ENCODE measurements at places on chromosomes 7 and 10.

GRCh38 chr7:41994036-41994745, 242.8 kb downstream of the GLI3 start:
- no peak for DNase-seq

- DNase-seq: no peak
Measured at GRCh38 chr10:109914966-109915365, 8.3 kb downstream of the XPNPEP1 start.

DNA sequence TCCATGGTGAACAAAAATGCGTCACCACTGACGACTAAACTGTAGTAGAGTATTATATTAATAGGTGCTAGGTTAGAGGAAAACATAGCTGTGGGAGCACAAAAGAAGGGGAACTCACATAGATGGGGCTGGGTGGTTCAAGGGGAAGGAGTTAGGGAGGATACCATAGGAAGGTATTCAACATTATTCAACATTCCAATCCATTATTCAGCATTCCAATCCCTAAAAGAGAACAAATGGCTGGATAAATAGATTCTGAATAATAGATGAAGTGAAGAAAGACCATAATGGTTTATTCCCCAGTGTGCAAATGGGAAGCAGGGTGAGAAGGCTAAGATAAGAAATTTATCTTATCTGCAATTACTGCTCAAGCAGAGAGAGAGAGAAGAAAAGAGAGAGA, 61.4 kb downstream of the AASS start:
- DNase-seq: no peak

DNA sequence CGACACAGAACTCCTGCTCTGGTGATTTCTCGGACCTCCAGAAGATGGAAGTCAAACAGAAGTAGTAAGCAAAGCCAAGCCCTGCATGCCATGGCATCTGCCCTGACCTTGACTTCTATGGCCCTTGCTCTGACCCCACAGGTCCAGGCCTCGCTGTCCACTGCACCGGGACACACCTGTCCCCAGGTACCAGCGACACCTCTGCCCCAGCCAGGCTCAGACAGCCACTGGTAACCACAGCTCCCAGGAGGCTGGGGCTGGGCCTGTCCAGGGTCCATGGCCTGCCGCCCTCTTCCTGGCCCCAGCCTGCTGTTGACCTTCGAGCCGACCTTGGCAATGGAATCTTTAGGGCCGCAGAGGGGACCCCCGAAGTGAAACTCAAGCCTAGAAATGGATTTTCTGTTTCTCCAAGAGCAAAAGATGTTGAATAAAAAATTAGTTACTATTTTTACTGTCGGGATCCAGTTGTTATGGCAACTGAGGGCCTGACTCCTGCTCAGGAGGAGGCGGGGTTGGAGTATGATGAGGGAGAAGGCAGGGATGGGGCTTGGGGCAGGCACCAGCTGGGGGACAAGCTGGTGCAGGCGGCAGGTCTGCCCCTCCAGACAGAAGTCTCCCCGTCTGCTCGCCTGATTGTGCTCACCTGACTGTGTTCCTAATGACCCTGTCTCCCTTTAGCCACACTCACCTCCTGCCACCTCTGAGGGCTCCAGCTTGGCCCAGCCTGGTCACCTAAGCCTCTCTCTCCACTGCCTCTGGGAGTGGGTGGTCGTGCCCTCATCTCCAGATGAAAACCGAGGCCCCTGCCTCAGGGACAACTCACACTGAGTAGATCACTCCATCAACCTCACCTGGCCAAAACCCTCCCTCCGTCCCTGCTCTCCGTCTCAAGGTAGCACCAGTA, 4.1 kb upstream of the MMD2 start:
- DNase-seq: no peak

- DNase-seq: no peak
Measured at GRCh38 chr7:81534446-81534845, 235.4 kb downstream of the HGF start.

DNA sequence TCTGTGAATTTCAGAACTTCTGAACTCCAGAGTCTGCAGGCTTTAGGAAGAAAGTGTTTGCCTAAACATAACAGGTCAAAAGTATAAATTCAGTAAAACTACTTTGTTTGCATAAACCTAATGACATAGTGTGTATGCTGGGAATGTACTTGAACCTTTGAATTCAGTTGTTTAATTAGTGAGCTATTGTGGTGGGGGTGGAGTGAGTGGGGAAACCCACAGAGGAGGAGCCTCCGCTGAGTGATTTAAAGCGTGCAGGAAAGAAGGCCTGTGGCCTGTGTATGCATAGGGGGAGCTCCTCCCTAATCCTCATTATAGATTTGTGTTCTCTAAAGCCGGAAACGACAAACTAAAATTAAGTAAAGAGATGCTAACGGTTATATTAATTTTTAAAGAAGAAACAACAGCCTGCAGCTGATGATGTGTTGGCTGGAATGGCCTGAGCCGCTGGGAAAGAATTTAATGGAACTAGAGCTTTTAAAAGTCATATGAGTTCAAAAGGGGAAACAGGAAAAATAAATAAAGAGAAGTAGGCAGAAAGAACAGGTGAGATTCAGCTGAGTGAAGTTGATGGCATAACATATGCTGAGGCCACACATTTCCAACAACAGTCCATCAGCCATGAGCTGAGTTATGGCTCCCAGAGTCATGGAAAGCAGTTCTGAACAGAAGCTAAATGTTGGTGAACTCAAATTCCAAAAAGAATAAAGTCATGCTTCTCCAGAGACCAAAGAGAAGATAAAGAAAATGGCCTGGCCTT, 595.0 kb downstream of the GRM8 start:
- DNase-seq: no peak

GRCh38 chr7:101951757-101952156, 134.3 kb downstream of the CUX1 start:
- no peak for DNase-seq

DNA sequence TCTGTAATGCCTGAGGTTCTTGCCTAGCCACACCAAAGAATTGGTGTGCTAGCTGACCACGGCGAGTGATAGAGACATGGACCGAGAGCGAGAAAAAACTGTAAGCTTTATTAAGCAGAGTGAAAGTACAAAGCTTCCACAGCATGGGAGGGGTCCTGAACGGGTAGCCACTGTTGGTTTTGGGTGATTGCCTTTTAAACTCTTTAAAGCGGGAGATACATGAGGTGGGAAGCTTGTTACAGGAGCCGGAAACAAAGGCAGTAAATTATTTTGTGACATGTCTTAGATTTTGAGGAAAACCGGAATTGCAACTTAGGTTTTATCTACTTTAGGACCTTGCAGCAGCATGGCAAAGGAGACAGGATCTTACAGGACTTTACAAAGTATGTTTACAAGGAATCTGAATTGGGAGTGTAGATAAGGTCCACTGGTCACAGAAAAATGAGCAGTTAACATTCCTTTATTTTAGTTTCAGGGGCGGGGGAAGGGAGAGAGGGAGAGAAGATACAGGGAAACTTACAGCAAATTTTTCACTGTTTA, 252.7 kb upstream of the MBL2 start:
- no peak for DNase-seq

DNA sequence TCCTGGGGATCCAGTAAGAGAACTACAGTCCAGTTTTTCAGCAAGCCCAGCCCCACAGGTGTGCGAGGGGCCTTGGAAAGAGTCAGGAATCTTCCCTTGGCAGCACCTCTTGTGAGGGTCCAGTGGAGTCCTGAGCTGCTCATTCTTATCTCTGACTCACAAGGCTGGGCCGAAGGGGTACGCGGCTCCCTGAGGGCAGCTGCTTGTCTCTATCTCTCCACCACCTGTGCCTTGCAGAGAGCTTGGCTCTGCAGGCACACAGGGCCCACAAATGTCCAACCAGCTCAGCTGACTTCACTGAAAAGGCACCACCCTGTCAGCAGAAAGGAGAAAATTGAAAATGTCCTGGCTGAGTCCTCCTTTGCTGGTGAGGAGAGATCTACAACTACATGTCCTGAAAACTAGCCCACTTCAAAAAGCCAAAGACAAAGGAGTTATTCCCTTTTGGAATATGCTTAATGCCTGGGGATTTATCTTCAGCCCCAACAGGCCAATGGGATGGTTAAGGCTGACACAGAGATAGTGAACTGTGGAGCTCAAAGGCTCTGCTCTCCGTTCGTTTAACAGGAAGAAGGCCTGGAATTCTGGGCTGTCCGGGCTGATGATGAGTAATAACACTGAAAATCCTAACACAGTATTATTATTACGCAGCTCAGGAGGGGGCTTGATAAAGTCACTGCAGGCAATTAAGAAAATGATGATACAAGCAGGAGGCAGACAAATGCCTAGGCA, 23.4 kb downstream of the UROS start:
- DNase-seq: no peak
